ENCODE measurements at places on chromosomes 7 and 10.

GRCh38 chr7:129948338-129948737 lies 4.4 kb downstream of the UBE2H start:
- DNase-seq: no peak

DNA sequence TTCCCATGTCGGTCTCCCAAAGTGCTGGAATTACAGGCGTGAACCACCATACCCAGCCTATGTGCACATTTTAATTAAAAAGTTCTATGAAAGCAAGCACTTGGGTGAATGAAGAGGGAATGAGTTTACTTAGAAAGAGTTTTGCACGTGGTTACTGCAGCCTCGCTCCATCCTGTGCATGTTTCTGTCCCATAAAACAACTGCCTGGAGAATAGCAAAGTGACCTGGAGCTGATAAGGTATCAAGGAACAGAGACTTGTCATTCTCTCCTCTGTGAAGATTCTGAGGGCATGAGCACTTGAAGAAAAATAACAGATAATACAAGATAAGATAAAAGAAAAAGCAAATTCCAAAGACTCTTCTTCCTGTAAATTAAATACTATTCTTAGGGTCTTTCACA lies 112.2 kb upstream of the JCAD start:
- no peak for DNase-seq

GRCh38 chr7:29282819-29283414 lies 88.3 kb downstream of the CHN2 start:
- DNase-seq: no peak

DNA sequence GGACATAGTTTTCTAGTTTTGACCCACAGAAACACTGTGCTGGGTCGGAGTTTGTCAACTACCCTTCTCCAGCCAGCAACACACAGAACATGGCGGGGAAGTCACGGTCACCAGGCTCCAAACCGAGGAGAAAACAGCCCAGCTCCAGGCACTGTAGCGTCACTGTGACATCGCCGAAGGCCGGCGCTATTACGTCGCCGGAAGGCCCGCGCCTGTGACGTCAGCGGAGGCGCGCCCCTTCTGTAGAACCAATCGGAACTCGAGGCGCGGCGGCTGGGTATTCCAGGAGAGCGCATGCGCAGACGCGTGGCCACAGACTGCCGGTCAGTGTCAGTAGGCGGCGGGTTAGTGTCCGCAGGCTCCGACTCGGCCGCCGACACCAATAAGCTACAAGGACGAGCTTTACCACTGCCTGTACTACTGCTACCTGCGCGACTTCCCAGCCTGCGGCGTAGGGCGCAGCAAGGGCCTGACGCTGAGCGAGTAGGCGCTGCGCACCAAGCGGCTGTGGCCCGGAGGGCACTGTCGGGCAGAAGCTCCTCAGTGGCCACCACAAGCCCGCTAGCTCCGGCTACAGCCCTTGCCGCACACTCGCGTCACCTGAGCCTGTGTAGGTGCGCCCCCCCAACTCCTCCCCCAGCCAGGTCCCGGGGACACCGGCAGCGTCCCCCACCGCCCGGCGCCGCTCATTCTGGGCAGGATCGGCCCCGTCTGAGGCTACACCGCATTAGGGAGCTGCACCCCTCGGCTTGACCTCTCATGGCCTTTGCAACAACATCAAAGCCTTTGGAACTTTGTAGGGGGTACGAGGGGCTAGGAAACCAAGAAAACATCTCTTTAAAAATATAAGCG lies 35.1 kb upstream of the SRRM3 start:
- DNase-seq: peak; percentile 73

DNA sequence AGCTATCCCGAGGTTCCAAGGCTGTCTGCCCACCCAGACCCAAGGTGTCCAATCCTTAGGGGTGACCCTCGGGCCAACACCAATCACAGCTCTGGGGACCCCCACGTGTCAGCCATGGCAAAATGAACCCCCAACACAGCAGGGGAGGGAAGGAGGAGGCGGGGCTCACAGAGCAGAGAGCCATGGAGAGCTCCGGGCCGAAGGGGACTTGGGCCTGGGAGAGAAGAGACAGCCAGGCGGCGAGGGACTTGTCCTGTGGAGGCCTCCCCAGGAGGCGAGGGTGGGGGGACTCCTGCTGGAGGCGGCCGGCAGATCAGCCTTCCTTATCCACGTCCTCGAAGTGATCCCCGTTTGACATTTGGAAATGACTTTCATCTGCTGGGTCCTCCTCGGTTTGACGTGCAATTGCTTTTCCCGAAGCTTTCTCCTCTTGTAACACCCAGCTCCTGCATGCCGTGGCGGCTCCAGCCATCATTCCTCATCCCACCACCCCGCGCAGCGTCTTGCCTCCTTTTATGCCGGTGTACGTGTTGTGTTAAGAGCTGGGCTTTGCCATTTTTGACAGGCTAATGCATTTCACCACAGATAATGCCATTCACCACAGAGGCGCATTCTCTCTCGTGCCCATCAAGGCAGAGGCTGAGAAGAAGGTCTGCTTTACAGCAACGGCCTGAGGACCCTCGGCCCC lies 337.4 kb downstream of the DNAJB6 start:
- no peak for DNase-seq

DNA sequence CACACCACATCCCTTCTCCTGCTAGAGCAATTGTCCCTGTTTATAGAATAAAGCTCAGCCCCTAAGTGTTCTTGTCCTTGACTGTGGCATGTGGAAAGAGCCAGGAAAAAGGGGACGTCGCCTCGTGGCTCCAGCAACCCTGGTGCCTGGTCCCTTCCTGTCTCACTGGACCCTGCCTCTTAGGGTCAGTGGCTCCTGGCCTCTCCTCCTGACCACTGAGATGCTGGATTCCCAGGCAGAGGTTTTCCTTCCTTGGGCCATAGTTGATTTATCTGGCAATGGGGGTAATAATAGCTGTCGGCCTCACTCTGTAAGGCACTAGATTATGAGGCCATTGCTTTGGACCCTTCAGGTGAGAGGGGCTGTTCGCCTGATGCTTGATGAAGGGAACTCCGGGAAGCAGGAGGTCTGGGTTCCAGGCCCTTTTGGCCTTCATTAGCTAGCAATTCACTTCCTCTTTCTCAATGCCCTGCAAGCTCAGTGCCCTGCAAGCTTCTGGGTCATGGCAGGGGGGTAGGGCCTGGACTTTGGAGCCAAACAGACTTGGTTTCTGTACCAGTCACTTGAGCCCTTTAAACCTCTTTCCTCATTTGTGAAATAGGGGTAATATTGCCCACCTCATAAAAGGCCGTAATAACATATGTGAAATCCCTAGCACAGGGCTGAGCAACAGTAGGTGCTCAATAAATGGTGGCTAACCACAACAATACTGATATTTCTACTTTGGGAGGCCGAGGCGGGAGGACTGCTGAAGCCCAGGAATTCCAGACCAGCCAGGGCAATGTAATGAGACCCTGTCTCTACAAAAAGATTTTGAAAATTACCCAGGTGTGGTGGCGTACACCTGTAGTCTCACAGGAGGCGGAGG lies 1.1 kb downstream of the ASL start:
- DNase-seq: no peak

GRCh38 chr7:24902276-24902675 lies 77.7 kb downstream of the OSBPL3 start:
- DNase-seq: no peak

DNA sequence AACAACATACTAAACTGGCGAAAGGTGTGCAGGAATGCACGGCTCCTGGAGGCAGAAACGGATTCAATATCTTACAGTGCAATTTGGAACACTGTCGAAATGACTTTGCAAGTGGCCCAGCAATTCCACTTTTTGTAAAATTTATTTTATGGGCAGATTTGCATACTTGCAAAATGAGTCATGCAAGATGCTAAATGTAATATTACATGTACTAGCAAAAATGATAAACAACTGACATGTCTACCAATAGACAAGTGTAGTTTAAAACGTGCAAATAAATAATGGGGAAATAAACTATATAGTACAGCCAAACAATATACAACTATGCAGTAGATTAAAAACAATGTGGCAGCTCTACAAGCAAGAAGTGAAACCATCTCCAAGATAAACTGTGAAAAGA lies 97.7 kb downstream of the ARHGAP12 start:
- DNase-seq: no peak

DNA sequence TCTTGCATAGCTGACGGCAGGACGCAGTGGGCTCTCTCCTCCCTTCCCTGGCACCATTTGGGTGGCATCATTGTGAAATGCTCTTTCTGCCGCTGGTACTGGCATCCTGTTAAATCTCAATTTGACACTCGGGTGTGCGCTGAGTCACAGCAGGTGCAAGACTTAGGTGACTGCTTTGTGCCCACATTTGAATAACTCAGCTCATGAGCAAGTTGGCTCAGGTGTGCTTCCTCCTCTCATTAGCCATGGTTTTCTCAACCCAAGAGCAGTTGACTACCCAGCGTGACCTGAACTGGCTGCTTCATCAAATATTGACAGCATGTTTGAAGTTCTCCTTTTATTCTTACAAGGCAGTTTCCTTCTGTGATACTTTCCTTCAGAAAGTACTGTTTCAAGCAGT lies 24.6 kb upstream of the NFE2L3 start:
- no peak for DNase-seq

GRCh38 chr7:6128205-6128604 lies 97.0 kb downstream of the ANKRD61 start:
- DNase-seq: no peak

DNA sequence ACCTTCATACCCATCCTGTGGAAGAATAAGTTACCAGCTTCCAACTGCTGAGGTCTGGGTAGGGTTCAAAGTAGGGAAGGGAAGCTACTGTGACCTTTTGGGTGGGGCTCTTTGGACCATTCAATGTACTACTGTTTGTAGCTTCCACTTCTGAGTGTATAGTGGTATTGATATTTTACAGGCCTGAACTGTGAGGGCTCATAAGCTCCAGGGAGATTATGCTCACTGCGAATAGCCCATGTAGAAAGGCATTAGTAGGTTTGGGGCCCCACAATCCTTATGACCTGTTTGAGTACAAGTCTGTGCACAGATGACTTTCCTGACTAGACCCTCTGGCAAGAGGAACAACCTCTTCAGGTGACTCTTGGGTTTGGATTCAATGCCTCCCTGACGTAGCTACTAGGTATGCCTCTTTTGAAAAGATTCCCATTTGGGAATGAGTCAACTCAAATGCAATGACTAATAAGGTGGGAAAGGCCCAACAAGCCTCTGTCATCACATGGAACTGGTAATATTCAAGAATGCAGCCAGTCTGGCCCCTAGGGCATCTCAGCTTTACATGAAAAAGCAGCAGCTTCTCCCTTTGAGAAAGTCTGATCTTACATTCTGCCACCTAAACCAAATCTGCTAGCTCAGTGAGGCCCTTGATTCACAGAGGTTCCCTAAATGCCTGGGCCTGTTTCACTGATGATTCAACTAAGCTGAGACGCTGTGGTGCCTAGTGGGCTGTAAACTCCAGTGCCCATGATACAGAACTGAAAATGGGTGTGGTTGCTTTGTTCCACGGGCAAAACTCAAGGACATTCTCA lies 79.8 kb downstream of the ABI1 start:
- no peak for DNase-seq

DNA sequence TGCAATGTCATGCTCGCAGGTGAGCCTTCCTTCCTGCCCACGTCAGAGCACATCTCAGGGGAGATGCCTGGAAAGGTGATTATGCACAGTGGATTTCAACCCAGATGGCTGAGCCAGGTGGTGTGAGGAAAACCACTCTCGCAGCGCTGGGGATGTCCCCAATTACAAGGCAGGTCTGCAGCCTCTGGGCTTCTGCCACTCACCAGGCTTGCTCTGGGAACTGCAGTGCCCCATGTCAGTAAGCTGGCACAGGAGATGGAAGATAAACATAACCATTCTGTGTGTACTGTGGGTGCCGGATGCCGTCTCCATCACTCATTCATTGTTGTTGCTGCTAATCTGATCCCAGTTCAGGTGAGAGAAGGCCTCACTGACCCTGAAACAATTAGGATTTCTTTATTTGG lies 222.9 kb upstream of the PITRM1 start:
- DNase-seq: no peak

GRCh38 chr10:11605807-11606408 lies 5.5 kb downstream of the USP6NL start:
- no peak for DNase-seq

GRCh38 chr10:32149252-32149955 lies 93.2 kb upstream of the KIF5B start:
- no peak for DNase-seq

- DNase-seq: no peak
Observed at GRCh38 chr10:24886290-24886680, 66.1 kb downstream of the PRTFDC1 start.

DNA sequence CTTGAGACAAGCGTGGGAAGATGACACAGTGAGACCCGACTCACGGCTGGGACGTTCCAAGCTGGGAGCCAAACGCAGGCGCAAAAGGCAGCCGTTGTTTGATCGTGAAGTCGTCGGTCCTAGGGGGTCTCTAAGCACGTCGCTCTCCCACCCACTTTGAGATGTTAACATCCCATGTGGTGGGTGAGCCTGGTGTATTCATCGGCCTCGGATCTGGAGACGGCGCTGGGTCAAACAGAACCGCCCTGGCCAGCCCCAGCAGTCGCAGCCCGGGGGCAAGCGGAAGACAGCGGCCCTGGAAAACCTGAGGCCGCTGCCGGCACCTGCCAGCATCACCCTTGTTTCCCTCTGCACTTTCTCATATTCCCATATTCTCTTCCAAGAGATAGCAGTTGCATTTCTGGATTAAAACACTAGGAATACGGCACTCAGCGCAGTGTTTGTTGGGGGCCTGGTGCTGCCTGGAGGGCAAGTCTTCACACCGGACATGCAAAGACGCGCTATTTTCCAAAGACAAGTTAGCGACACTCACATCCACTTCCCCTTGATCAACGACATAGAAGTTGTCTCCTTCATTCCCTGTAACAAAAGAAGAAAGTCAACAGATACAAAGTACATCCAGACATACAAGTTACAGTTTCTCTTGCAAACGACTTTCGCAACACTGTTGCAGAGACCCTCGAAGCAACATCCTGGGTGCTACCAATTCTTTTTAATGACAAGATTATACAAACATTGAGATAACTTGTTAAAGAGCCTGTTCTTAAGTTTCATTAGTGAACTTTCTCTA lies 86.2 kb upstream of the PDGFA start:
- DNase-seq: no peak

DNA sequence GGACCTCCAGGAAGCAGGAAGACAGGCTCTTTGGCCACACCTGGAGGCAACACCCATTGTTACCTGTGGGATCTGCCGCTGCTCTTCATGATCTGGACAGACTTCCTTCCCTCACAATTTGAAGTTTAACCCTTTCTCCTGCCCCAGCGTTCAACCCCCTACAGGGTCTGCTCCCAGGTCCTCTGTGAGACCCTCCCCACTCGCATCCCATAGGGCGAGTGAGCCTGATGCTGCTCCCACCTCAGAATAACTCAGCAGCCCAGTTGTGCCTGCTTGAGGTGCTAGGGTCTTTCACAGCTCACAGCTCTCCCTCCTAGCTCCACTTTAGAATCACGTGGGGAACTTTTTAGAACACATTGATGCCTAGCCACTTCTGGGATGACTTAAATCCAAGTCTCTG lies 61.8 kb upstream of the C10orf90 start:
- DNase-seq: no peak

GRCh38 chr7:136940122-136940521 lies 71.7 kb downstream of the CHRM2 start:
- DNase-seq: no peak

- DNase-seq: no peak
Observed at GRCh38 chr10:35417795-35418194, 81.5 kb downstream of the CCNY start.

- DNase-seq: no peak
Observed at GRCh38 chr10:86151613-86152012, 215.0 kb downstream of the GRID1 start.
